ENCODE measurements at places on chromosomes 12 and 14.

DNA sequence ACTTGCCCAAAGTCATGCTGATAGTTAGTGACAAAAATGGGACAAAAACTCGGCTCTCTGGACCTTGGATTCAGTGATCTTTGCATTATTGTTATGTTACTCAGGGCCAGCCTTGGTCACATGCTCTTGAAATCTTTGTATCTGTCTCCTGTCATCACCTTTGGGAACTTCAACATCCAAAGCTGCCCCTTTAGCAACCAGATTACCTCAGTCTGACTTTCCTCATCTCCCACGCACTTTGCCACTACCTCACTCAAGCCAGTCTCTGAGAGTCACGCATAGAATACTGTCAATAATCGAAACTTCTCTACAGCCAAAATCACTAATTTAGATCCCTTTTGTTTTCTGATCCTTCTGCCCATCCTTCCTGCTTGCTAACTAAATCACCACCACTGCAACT is 90.8 kb upstream of the DAAM1 start:
- no peak for DNase-seq

- no peak for DNase-seq
Measured at GRCh38 chr12:49296034-49296835, 1.3 kb downstream of the PRPH start.

DNA sequence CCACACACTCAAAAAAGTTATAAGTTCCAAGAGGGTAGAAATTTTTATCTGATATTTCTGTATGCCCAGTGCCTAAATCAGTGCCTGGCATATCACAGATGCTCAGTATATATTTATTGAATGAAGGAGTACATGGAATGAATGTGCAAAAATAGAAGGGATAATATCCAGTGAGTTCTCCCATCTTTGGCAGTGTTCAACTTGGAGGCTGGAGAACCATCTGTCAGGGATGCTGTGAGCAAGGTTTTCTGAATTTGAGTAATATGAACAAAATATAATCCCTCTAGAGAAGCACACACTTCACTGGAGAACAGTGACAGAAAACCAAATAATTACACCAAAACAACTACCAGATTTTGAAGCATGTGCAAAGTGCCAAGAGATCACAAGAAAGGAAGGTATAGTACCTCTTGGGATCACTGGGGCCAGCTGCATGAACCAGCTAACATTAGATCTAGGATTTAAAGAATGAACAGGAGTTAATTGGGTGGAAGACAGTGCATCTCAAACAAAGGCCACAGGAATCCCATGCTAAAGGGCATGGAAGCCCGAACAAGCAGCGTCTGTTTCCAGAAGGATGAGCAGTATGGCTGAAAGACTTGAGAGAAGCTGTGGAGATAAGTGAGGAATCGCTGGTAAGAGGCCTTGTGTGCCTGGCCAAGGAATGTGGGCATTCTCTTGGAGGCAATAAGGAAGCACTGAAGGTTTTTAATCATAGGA is 11.5 kb downstream of the SLC8A3 start:
- no peak for DNase-seq

GRCh38 chr14:67934087-67934486 is 114.5 kb downstream of the RAD51B start:
- peak; percentile 85 for DNase-seq

DNA sequence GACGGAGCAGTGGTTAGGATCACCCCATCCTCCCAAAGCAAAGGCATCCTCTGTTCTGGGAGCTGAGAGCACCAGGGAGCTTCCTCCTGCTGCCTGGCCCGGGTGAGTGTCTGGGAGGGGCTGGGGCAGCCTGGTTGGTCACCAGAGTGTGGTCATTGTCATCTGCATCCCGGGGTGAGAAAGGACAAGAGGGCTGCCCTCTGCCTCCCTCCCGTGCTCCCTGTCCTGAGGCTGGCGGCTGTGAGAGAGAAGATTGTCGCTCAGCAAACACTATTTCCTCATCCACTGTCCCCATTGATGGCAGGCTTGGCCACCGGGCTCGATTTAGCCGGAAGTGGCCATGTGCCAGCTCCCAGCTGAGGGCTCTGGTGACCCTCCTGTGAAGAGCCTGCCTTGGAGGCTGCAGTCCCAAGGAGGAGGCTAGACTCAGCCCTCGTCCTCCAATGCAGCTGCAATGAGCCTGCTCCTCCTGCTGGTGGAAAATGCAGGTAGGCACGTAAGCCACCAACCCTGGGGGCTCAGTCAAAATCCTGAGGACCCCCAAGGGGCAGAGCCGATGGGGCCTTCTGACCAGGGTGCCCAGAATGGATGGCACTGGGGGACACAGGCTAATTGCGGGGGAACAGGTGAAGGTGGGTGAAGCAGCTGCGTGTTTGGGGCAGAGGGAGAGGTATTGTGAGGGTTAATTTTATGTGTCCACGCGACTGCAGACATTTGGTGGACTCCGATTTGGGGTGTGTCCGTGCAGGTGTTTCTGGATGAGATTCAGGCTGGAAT is 155.7 kb downstream of the KIF26A start:
- no peak for DNase-seq

- DNase-seq: no peak
Measured at GRCh38 chr14:36367985-36368774, 47.7 kb upstream of the MBIP start.

- no peak for DNase-seq
Measured at GRCh38 chr12:65657635-65658034, 166.6 kb upstream of the HMGA2 start.

DNA sequence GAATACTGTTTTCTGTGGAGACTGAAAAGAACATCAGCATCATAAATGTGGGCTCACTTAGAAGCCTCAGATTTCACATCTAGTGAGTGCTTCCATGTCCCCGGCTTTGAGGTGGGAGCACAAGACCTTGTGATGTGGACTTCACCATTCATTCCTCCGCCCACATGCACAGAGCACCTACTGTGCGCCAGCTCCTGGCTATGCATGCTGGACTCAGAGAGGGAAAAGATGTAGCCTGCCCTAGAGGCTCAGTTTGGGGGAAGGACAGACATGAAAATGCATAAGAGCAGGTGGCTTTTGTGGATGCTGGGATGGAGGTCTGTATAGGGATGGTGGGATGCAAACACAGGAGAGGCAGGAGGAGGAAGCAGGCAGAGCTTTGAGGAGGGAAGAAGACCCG is 65.0 kb downstream of the SERPINA3 start:
- no peak for DNase-seq

DNA sequence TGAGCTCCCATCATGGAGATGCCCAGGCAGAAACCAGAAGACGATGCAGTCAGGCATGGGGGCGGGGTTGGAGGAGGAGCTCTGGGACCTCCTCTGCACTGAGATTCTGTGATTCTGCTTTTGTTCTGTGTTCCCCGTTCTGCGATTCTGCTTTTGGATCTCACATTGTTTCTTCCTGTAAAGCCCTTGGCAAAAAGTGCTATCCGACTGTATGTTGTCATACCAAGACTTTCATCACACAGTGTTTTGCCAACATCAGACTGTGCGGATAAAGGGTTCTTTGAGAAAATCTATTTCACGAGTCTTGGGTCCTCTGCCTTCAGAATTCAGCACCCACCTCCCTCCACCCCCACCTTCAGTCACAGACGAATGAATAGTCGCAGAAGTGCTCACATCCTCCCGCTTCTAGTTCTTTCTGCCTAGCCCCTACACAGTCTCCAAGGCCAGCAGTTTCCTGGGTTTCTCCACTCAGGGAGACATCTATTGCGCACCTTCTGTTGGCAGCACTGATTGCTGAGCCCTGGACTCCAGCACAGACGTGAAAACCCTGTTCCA is 24.7 kb upstream of the PWP1 start:
- no peak for DNase-seq

GRCh38 chr14:51129130-51129529 is 34.2 kb upstream of the TRIM9 start:
- DNase-seq: no peak

DNA sequence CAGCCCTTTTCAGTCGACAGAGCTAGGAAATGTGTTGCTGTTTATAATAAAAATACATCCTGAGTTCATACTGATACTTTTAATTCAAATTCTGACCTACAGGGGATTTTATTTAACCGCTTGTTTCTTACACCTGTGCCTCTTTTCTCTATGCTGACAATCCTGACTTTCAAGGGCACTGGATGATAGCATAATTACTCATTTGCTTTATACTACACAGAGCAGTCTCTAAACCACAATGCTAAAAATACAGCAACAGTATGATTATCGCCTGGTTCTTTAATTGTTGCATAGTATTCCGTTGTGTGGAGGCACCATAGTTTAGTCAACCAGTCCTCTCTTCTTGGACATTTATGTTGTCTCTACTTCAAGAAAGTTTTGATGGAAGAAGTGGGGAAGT is 372.9 kb downstream of the DPF3 start:
- no peak for DNase-seq

DNA sequence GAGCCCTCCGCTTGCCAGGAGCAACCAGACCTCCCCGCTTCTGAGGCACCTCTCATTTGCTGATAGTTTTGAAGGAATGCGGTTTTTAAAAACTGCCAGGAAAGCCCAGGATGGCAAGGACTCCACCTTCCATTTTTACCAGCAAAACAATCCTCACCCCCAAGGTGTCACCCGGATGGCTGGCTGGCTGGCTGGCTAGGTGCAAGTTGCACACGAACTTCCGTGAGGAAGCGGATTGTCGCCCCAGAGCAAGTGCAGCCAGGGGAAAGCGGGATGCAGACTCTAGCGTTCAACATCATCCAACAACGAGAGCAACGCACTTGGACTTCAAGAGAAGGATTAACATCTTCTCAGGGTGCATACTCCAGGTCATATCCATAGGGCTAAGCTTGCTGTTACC is 125.4 kb downstream of the RIMBP2 start:
- no peak for DNase-seq

DNA sequence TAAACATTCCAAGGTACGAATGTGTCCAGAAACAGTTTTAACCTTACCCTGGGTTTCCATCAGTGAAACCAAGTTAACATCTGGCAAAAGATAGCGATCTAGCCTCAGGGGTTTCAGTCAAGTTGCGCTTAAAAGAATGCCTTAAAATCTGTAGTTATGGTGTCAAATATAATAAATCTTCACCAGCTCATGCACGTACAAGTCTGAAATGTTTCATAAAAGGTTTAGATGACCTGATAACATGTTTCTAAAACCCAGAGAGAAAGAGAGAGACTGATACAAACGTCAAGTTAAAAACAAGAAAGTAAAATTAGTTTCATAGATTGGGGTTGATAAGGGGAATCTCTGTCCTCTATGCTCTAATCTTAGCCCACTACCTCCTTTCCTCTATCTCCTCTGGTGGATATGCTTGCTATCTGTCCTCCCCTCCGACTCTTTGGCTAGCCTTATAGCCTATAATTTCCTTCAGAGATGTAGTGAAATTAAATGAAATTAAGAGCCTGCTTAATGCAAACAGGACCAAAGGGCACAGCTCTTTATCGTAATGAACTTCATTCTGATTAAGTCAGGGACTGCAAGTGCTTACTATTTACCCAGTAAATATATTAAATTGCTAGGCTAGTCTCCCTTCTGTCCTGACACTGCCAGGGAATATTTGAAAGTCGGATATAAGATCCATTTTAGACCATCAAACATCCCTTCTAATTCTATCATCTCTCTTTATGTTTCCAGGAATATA is 18.4 kb upstream of the FOS start:
- DNase-seq: peak; percentile 36

DNA sequence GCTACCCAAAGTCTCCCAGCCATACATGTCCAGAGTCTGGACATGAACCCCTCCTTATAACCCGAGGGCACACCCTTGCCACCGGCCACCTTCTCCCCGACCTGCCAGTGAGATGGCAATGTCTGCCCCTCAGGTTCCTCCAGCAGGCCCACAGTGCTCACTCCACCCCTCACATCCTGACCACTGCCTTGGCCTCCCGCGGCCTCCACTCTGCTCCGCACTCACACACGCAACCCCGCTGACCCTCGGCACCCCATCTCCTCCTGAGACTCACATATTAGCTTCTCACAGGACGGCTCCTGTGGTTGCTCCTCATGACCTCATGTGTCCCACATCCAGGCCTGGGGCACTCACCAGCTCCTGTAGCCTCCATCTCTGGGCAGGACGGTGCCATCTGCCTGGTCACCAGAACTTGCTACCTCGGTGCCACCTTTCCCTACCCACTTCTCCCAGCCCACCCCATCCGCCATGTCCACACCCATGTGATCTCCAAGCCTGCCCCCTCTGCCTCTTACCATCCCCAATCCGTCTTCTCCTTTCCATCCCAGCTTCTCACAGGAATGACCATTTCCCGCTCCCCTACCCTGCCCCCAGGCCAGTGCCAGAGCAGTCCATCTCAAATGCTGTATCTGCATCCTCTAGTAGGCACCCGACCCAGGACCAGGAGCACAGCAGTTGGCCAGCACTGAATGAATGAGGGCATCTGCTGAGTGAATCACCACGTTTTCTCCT is 198.6 kb upstream of the DIO3 start:
- DNase-seq: no peak

DNA sequence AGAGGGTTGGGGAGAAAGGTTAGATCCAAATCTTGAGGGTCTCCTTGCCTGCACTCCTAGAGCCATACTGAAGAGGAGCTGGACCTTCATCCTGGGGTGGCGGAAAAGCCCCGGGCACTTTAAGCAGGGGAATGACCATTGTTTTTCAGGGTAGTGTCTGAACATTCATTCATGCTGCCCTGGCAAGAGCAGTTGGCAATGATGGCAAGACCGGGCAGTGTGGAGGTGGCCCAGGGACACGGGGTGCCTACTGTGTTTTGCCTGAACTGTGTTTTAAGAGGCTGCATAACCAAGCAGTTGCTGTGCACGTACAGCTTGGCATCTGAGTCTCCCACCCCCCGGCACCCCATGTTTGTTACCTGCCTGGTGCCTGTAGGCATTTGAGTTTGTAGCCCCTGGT is 14.7 kb downstream of the TPCN1 start:
- DNase-seq: no peak

DNA sequence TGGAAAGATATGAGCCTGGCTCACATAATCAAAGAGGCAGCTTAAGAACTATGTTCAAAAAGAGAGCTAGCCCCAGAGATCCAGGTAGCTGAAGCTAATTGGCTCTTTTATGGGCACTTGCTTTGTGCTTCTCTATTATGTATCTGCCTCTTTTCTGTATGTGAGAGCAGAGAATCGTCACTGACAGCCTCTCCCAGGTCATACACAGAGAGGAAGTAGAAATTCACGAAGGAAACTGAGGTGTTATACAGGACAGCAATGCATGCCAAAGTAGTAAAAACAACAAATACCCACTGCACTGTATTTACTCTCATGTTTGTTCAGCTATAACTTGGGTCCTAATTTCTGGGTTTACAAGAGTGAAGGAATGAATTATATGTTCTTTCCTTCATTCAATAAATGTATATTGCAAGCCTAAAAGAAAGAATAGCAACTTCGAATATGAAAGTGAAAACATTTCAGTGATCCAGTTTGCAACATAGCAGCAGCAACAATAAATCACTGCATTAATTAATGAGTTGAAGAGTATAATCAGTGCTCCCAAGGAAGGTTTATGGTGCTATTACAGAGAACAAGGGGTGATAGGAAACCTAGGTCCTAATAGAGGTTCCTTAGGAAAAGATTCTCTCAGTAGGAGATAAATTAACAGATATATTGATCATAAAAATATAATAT is 47.1 kb upstream of the ATXN7L3B start:
- no peak for DNase-seq

Data from AG10803 (cell line).